Fibroblast of lung (primary cell): ENCODE measurements at places on chromosomes 1 and 21.
A peak's percentile ranks its signal among the peaks of the same experiment; 100 is the strongest.

GRCh38 chr21:46150491-46151121 lies 4.8 kb downstream of the FTCD start:
- DNase-seq, result no peak

GRCh38 chr1:204760350-204760749 lies 74.8 kb upstream of the LRRN2 start:
- DNase-seq, result no peak

- no peak for DNase-seq
These were observed 26.8 kb upstream of the EPHA8 start for GRCh38 chr1:22536506-22536905.

GRCh38 chr1:65167586-65168242 lies 19.7 kb downstream of the AK4 start:
- DNase-seq, result no peak

- no peak for DNase-seq
These were observed 248.3 kb upstream of the NEGR1 start for GRCh38 chr1:72530646-72531045.

- no peak for DNase-seq
These were observed 14.5 kb downstream of the VAV3 start for GRCh38 chr1:107950464-107950863.

GRCh38 chr1:87030740-87031690 lies 116.6 kb downstream of the HS2ST1 start:
- DNase-seq, result no peak

DNA sequence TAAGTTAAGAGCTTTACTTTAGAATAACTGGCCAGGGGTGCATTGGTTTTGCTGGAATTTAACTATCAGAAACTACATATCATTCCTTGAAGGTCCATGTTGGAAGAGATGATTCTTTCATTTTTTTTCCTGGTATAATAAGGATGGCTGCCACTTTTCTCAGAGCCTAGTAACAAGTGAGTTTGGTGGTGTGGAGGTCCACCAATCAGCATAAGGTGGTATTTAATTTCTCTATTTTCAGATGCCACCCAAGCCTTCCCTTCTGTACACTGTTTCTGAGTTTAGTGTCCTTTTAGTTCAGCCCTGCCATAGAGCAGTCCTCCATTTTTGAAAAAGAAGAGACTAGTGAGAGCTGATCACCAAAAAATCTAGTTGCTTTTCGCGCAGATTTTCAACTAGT lies 386.3 kb downstream of the USP25 start:
- DNase-seq, result no peak

DNA sequence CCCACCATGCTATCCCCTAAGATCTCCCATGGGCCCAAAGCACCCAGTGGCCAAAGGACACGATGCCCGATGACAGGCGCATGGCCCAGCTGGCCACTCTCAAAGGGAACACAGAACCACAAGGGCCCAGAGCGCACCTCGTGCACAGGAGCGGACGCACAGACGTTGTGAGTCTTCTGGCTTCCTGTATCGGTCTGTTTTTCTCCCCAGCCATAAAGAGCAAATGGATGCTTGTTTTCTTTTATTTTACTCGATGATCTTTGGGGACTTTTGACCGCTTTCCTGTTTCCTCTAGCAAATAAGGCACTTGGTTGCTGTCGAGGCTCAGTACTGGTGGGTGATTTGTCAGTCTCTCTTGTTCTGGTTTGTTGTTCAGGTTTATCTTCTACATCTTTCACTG lies 16.2 kb downstream of the CCSAP start:
- no peak for DNase-seq

DNA sequence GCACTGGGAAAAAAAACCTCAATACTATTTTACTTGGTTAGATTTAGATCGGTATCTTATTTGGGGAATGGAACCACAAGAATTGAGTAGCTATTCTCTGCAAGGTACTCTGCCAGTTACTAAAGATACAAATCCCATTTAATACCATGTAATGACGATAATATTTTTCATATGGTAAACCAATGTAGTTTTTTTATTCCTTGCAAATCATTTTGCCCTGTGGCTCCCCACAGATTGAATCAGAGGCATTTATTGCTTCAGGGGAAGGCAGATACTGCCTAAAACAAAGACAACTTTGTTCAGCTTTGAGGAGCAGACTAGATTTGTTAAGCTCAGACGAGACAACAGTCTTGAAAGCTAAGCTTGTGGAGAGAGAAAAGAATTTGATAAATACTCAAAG lies 226.7 kb upstream of the RUNX1 start:
- DNase-seq, result peak; percentile 65

- no peak for DNase-seq
These were observed 86.7 kb downstream of the S1PR1 start for GRCh38 chr1:101323535-101323934.

DNA sequence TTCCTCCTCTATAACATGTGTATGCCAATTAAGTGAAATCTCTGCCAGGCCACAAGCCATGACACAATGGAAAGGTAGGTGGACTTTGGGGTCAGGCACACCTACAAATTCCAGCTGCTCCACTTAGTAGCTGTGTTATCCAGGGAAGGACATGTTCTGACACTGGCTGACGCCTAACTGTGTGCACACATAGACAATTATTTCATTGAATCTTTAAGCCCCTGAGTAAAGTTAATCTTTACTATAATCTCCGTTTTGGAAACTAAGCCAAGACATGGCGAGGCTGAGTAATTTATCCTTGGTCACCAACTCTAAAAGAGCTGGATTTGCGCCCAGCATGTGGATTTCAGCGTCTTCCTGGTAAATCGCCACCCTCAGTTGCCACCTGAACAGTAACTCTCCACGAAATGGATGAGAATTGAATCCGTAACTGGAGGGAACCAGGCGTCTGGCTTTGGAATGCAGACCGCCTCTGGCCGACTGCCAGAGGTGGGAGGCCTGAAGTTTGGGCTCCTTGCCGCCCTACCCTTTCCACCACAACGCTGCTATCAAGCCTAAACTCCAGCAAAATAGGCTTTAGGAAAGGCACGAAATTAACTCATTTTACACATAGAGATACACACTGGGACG lies 888 bp upstream of the SNRPE start:
- peak; percentile 25 for DNase-seq

DNA sequence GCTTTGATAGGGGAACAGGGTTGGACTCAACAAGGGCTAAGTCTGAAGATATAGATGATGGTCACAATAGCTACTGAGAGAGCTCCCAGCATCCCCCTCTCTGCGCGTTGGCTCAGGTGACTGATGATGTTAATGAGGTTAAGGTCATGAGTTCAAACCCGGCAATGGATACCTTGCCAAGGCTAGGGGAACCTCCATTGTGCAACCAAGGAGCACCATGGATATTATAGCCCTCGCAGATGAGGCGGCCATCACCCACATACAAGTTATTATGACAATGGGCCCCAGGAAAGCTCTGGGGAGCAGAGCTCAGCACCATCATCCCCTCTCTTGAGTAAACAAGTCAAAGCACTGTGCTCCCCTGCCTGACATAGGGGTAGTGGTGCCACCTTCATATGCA lies 8.2 kb downstream of the KCNA2 start:
- no peak for DNase-seq

- peak; percentile 86 for DNase-seq
These were observed 60.3 kb downstream of the KCNJ6 start for GRCh38 chr21:37855647-37856625.

DNA sequence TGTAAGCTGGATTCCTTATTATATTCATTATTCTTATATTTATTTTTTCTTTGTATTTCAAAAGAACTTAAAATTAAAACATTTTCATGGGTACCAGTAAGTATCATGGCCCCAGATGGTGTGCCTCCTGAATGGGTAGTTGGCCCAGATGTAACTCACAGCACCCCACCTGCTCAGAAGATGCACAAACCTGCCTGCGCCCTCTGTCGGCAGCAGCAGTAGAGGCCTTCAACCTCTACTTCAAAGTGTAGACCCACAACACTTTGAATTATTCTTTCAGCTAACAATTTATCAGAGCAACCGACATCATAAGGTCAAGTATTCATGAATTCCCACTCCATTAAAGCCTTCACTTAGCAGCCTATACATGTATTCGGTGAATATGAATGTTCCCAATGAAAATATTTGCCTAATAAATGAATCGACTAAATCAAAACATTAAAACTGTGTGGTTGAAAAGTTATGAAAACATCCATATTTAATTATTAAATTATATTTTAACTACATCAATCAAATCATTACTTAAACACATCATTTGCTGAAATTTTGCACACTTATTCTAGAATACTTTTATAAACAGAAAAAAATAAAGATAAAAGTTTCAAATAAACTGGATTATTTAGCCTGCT lies 25.4 kb downstream of the PIGM start:
- peak; percentile 62 for DNase-seq

- peak; percentile 3 for DNase-seq
These were observed 908 bp downstream of the DDI2 start for GRCh38 chr1:15618077-15618654.

DNA sequence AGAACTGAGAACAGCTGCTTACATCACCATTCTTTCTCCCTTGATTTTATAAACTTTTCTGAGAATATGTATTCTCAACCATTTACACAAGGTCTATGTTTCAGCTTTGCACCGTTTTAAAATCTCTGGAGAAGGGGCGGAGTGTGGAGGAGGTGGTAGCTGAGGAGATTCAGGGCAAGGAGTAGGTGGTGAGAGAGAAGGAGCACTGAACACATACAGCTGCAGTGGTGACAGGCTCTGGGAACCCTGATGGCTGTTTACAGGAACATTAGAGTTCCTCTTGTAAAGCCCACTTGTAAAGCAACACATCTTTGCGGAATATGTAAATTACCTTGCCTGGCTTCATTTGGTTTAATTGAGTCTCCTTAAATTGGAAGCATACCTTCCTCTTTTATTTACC lies 89.7 kb downstream of the SMYD2 start:
- DNase-seq, result no peak

DNA sequence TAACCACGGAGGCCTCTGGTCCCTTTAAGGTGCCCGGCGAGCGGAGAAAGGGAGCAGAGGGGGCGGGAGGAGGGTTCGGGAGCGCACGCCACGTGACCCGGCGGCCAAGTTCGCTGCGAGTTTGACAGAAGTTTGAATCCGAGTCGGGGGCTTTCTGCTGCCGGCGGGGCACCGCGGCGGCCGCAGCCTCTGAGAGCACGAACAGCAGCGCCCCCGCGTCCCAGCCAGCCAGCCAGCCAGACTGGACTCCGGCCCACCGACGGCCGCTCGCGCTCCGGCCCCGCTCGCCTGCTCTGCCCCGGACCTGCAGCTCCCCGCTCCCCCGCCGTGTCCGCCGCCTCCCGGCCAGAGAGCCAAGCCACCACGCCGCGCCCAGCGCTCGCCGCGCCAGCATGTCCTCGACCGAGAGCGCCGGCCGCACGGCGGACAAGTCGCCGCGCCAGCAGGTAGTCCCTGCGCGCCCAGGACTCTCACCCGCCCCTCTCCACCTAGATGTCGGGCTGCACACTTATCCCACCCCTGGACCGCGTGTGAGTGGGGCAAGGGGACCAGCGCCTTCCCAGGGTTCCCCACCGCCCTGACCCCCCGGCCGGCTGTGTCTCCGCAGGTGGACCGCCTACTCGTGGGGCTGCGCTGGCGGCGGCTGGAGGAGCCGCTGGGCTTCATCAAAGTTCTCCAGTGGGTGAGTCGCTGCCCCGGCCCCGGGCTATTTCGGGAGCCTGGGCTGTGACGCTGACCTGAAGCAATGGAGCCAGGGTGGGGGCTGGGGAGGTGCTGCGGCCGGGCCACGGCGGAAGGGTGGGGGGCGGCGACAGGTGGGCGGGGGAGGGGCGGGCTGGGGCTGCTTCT lies at the start of gene SYPL2:
TSS of gene SYPL2 (plus strand) at position 95 of the 849 bp plus-strand sequence. CDS start at position 393, 298 bp downstream.
- peak; percentile 39 for DNase-seq

- no peak for DNase-seq
These were observed 79.7 kb upstream of the RUNX3 start for GRCh38 chr1:25009671-25010262.

DNA sequence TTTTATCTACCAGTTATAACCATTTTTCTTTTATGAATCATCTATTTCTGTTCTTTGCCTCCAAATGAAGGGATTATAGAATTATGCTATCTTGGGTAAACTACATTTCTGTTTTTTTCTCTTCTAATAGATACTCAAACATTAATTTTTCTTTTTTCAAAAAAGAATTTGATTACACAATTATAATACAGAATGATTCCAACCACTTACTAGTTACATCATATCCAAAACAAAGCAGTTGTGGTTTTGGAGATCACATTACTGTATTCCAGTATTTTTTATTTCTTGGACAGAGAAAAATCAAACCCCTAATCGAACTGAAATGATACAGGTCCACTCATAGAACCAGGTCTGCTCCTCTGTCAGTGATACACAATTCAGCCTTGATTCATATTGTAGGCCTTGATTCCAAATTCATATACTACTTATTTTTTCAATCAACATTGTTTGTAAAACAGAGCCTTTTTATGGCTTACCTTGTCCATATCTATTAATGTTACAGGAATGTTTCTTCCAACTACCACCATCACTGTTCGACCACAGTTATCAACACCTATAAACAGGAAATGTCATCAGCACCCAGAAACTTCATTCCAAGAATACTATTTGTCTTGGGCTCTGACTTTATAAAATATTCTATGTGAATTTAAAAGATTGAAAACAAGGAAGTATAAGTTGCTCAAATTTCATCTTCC lies 43.2 kb downstream of the GDAP2 start:
- DNase-seq, result peak; percentile 53

- DNase-seq, result no peak
These were observed 35.8 kb upstream of the HUNK start for GRCh38 chr21:31837041-31837440.

DNA sequence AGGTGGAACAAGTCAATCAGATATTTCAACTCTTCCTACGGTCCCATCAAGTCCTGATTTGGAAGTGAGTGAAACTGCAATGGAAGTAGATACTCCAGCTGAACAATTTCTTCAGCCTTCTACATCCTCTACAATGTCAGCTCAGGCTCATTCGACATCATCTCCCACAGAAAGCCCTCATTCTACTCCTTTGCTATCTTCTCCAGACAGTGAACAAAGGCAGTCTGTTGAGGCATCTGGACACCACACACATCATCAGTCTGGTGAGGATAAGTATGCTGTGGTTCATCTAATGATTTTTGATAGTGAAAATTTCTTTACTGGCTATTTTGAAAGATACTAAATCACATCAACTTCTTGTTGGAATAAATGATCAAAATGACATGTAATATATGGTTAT lies 67.7 kb upstream of the MPC2 start:
- DNase-seq, result no peak

GRCh38 chr1:35631396-35631795 lies 9.9 kb downstream of the PSMB2 start:
- DNase-seq, result no peak

DNA sequence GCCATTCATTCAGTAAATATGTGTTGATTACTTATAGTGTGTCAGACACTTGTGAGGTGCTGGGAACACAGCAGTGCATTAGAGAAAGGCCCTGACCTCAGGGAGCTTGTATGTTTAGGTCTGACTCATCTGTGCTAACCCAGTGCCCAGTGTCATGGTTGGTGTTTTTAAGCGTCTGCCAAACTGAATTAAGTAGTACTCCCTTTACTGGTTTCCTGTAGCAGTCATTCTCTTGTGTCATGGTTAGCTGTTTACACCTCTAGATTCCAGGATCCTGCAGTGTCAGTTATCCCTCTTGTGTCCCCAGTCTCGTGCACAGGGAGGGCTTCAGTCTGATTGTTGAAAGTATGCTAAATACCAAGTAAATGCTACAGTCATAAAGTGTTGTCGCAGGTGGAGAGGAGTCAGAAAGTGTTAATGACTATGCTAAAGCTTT lies 14.2 kb downstream of the UCK2 start:
- peak; percentile 69 for DNase-seq

- DNase-seq, result peak; percentile 71
These were observed 21.0 kb downstream of the CNIH4 start for GRCh38 chr1:224377676-224378006.
